Naive thymus-derived CD8-positive, alpha-beta T cell (primary cell): ENCODE measurements at places on chromosomes 11 and 22. TPM values are rescaled to one million over a fixed set of nuclear protein-coding genes. Genes with fewer than 3 reads are reported as not detected.

The RFPL2 gene
- total RNA-seq: 0.81 TPM

The C11orf87 gene
- total RNA-seq: not detected

The TMEM191B gene
- total RNA-seq: 12.4 TPM

The COX8A gene
- 94.9 TPM for total RNA-seq

The EHF gene
- total RNA-seq: not detected

The UPK3A gene
- total RNA-seq: not detected

The PHLDA2 gene
- total RNA-seq: 0.69 TPM
